ENCODE measurements at places on chromosomes 2 and 18. TPM values are rescaled to one million over a fixed set of nuclear protein-coding genes. Genes with fewer than 3 reads are reported as not detected.

SERPINB10 gene
- not detected for polyA plus RNA-seq

ATP8B1 gene
- not detected for polyA plus RNA-seq

PRKAG3 gene
- polyA plus RNA-seq = not detected

IKZF2 gene
- 4.0 TPM for polyA plus RNA-seq

ITGB6 gene
- not detected for polyA plus RNA-seq

RAPGEF4 gene
- polyA plus RNA-seq = not detected

DNA sequence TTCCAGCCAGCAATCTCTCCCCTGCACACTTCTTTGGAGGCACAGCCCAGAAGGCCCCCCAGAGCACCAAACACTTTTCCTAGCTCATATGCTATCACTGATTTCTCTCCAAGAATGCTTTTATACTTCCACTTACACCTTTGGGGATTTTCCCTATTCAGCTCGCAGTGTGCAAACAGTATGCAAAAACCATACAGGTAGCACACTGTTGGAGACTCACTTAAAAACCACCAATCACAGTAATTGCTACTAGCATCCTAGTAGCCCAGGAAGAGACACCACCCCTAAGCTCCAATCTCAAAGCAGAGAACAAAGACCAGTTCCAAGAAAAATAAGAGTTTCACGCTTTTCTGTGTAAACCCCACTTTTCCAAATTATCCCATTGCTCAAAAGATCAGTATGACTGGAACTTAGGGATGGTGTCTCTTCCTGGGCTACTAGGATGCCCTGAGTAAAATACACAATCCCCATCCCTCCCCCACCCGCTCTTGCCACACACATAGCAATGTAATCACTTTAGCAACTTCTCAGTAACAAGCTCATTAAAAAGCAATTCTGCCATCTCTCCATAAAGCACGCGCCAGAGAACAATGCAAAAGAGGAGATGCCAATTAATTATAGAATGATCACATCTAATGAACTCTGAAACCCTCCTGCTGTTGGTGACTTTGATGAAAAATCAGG is 43.0 kb downstream of the KLF7 start:
- no peaks in the 10 kb centered on the region for H3K27me3 ChIP-seq
- no peak for DNase-seq
- H3K27ac ChIP-seq = no peak overlapping the region

- H3K36me3 ChIP-seq = no peaks in the 10 kb centered on the region
- H3K27ac ChIP-seq = no peak overlapping the region
- H3K4me3 ChIP-seq = no peak overlapping the region
- no peak for DNase-seq
These were observed 32.9 kb upstream of the RNF149 start for GRCh38 chr2:101341421-101341820.

GRCh38 chr18:5197032-5197434 is at the start of gene AKAIN1:
Gene AKAIN1, minus strand, starts transcription at chr18:5197257. Its CDS starts 204 bp downstream, at chr18:5197053.
- no peak within 1 kb of the TSS for H3K4me3 ChIP-seq
- no peaks in the 10 kb centered on the region for H3K36me3 ChIP-seq
- H3K27ac ChIP-seq = no peak within 1 kb of the TSS
- H3K4me1 ChIP-seq = peaks cover 8% of the 10 kb centered on the region
- H3K27me3 ChIP-seq = peaks cover 22% of the 10 kb centered on the region
- no peak for DNase-seq

DNA sequence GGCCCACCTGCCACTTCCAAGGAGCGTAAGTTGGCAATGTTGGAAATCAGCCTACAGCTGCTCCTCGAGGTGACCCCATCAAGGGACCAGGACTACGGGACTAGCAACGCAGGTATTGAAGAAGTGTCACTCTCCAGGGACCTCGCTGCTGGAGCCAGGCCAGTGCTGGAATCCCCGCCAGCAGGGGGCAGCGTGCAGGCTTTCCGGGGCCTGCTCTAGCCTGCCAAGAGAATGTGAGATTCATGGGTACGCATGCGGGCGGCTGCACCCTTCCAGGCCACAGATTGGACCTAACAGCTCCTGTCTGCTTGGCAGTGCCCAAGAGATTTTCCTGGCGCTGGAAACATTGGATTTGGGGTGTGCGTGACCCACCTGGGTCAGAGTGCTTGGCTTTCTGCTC is 182.8 kb upstream of the RAB12 start:
- H3K4me3 ChIP-seq = no peak overlapping the region
- DNase-seq = no peak
- no peaks in the 10 kb centered on the region for H3K27me3 ChIP-seq
- H3K4me1 ChIP-seq = no peaks in the 10 kb centered on the region

GRCh38 chr2:148594216-148594615 is 50.3 kb upstream of the EPC2 start:
- no peak for DNase-seq
- H3K4me1 ChIP-seq = no peaks in the 10 kb centered on the region
- no peaks in the 10 kb centered on the region for H3K36me3 ChIP-seq

GRCh38 chr18:55268151-55268601 is 308.9 kb upstream of the CCDC68 start:
- no peak for DNase-seq
- no peaks in the 10 kb centered on the region for H3K36me3 ChIP-seq
- no peak overlapping the region for H3K4me3 ChIP-seq

- no peak overlapping the region for H3K4me3 ChIP-seq
- DNase-seq = no peak
- H3K4me1 ChIP-seq = no peaks in the 10 kb centered on the region
- no peak overlapping the region for H3K27ac ChIP-seq
- no peaks in the 10 kb centered on the region for H3K36me3 ChIP-seq
These were observed 502.1 kb downstream of the PARD3B start for GRCh38 chr2:205047273-205047839.

DNA sequence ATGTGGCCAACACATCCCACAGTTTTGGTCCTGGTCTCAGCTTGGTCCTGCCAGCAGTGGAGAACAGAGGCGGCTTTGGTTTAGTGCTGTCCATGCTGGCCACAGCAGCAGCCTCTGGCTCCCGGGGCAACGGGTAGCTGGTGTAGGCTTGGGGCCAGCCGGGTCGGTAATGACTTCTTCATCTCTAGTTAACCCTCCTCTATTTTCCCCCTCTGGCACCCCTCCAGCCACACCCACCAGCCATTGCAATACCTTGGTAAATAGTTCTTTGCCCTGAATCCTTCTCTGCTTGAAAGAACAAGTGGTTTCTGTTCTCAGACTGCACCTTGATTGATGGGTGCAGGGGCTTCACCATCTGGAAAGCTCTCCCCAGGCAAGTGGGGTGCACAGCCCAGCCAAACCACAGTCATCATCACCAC is 31.7 kb upstream of the ZNF396 start:
- H3K27ac ChIP-seq = no peak overlapping the region
- H3K27me3 ChIP-seq = no peaks in the 10 kb centered on the region
- H3K36me3 ChIP-seq = no peaks in the 10 kb centered on the region
- no peak for DNase-seq

DNA sequence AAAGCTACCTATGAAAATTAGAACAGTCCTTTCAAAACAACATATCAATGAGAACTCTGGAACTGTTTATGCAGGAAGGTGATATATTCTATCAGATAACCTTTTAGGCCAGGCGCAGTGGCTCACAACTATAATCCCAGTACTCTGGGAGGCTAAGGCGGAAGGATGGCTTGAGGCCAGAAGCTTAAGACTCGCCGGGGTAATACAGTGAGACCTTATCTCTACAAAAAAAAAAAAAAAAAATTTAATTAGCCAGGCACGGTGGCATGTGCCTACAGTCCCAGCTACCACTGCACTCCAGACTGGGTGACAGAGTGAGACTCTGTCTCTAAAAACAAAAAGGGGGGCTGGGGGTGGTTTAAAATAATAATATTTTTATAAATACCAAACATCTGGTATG is 77.9 kb downstream of the OSBPL1A start:
- no peaks in the 10 kb centered on the region for H3K27me3 ChIP-seq
- H3K4me1 ChIP-seq = no peaks in the 10 kb centered on the region
- DNase-seq = no peak
- H3K27ac ChIP-seq = no peak overlapping the region

GRCh38 chr18:42068030-42068429 is 113.0 kb downstream of the PIK3C3 start:
- no peaks in the 10 kb centered on the region for H3K4me1 ChIP-seq
- peaks cover 9% of the 10 kb centered on the region for H3K36me3 ChIP-seq
- no peak overlapping the region for H3K4me3 ChIP-seq
- H3K27ac ChIP-seq = no peak overlapping the region

DNA sequence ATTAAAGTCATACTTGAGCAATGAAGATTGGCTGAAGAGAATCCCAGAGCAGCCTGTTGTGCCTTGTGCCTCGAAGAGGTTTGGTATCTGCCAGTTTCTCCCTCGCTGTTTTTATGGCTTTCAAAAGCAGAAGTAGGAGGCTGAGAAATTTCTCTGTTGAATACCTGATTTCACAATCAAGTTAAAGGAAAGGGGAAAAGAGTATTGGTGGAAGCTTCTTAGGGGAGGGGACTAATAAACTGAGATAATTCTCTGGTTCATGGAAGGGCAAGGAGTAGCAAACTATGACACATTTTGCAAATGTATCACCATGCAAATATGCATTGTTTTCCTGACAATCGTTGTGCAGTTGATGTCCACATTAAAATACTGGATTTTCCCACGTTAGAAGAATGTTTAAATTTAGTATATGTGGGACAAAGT is at the start of gene IL1B:
Gene IL1B (minus strand): TSS at position 85 of the 423 bp plus-strand sequence. CDS start 550 bp downstream, outside the sequence.
- H3K4me3 ChIP-seq = no peak within 1 kb of the TSS
- H3K27ac ChIP-seq = no peak within 1 kb of the TSS
- no peaks in the 10 kb centered on the region for H3K36me3 ChIP-seq
- H3K4me1 ChIP-seq = no peaks in the 10 kb centered on the region

Measured in CD8-positive, alpha-beta memory T cell (primary cell).